NCI-H2171 (cell line): ENCODE measurements at places on chromosomes 2 and 18.
A peak's percentile ranks its signal among the peaks of the same experiment; 100 is the strongest.

DNA sequence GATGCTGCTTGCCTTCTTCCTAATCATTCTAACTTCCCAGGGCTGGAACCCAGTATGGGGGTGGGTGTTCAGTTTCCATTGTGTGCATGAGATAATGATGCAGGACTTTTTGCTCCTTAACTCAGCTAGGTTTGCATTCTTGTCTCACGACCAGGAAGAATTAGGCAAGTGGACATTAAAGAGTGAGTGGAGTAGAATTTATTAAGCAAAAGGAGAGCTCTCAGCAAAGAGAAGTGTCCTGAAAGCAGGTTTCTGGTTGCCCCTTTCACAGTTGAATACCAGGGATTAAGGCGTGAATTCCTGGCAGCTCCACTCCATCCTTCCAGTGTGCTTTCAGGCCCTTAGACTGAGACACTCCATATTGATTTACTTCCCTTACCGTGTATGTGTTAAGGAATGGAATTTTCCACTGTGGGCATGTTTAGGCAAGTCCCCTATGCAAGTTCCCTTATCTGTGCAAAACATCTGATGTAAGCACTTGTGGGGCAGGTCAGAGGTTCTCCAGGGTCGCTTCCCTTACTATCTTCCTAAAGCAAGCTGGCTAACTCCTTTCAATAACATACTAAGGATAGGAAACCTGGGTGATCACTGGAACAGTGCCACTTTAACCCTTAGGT lies 126.5 kb downstream of the GPR39 start:
- DNase-seq: no peak

GRCh38 chr2:27720004-27720551 lies 51.4 kb upstream of the MRPL33 start:
- no peak for DNase-seq

GRCh38 chr2:42839809-42840501 lies 47.6 kb upstream of the HAAO start:
- no peak for DNase-seq

DNA sequence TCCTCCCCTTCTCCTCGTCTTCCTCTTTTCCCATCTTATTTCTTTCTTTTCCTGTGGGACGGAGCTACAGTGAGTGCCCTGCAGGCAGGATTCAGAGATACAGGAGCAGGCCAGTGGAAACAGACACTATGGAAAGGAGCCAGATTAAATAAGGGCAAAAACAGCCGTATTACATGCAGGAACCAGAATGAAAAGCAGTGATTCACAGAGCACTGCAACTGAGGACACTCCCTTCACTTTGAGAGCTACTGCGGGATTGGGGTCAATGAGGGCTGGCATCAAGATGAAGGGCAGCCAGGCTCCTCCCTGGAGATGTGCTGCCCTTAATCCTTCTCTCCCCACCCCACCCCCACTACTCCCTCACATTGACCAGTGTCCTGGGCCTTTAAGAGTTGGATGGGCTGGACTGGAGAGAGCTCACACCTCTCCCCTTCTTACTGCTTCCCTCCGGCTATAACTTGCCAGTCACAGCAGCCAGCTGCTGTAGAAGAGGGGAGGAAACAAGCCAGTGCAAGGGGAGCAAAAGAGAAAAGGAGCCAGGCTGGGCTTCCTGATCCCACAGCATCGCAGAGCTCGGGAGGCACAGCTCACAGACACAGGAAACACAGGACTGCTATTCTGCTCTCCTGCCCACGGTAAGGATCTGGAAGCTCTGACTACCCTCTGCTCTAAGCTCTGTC lies at the start of gene PLCD4:
Gene PLCD4 (plus strand): TSS at position 464 of the 680 bp plus-strand sequence. CDS start 7,841 bp downstream, outside the sequence.
- DNase-seq: no peak

GRCh38 chr2:229300790-229301189 lies 29.7 kb upstream of the PID1 start:
- DNase-seq: no peak

GRCh38 chr2:48265169-48266030 lies 264.6 kb upstream of the STON1 start:
- no peak for DNase-seq

DNA sequence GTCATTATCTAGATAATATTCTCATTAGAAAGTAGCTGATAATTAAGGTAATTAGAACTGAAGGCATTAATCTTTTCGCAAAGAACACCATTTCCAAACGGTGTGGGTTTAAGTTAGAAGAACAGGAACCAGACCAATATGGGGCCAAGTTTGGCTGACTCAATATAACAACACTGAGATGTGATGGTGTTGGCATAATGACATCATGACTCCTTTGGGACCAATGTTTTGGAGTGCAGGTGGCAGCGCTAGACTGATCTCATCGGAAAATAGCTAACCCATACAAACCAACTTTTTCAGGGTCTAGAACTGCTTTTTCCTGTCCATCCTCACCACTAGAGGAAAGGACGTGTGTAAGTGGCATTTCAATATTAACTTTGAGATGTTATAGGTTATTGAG lies 1171.7 kb upstream of the ZEB2 start:
- DNase-seq: peak; percentile 8

DNA sequence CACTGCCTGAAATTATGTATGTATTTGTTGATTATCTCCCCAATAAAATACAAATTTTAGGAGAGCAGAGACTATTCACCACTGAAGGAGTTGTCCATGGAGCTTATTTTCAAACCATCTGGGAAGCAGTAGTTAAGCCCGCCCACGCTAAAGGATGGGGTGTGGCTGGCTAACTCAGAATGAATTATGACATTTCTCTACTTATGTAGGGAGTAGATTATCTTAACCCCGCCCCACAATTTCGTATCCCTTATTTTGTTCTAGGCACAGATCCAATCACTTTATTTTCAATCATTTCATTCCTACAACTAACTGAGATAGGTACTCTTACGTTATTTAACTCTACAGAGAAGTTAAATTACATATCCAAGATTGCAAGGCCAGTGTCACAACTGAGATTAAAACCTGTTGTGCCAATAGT lies 1.4 kb upstream of the LAPTM4A start:
- DNase-seq: peak; percentile 56

- no peak for DNase-seq
Observed at GRCh38 chr18:8391068-8391467, 218.2 kb upstream of the RAB12 start.

DNA sequence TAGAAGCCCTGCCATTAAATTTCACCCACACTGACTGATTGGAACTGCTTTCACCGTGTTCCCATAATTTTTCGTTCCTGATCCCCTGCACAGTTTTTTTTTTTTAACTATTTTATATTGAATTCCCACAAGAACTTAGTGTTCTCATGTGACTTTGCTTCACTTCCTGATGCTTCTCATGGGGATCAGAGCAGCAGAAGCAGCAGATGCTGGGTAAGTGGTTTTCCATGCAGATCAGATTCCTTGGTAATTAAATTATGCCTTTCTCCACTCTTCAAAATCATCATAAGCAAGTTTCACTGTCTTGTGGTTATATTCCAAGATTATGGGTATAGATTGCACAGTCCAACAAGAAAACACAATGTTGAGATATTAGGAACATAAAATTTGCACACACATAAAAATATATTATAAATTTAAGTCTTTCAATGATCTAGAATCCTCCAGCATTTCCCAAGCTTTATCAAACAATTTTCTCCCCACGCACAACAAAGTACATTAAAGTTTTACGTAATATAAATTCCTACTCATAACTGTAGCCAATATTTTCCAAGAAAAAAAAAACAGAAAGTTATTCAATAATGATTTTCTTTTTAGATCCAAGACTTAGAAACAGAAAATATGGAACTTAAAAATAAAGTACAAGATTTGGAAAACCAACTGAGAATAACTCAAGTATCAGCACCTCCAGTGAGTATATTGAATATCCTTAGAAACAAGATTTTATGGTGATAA lies 277.9 kb downstream of the GULP1 start:
- peak; percentile 42 for DNase-seq

DNA sequence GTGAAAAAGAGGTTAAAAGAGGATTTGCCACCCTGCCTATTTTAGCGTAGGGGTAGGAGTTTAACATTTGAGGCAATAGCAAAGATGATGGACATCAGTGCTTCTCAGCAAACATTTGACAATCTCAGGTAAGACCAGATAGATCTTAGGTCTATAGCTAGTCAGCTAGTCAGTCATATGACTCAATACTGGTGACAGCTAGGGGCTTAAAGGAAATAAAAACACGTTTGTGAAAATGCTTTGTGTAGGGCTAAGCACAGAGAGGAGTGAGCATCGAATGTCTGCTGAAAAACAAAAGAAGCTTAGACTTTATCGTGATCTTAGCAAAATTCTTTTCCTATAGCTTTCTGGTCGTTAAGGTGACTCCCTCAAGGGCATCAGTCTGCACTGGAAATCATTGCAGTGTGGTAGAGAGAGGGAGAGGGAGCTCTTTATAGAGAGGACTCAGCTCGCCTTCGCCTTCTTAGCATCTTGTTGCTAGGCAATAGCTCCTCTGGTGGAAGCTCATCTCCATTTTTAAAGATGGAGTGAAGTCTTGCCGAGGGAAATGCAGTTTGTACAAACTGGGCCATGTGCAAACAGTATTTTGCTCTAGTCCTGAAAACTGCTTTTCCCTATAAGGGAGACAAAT lies 62.8 kb upstream of the SLC38A11 start:
- DNase-seq: no peak

DNA sequence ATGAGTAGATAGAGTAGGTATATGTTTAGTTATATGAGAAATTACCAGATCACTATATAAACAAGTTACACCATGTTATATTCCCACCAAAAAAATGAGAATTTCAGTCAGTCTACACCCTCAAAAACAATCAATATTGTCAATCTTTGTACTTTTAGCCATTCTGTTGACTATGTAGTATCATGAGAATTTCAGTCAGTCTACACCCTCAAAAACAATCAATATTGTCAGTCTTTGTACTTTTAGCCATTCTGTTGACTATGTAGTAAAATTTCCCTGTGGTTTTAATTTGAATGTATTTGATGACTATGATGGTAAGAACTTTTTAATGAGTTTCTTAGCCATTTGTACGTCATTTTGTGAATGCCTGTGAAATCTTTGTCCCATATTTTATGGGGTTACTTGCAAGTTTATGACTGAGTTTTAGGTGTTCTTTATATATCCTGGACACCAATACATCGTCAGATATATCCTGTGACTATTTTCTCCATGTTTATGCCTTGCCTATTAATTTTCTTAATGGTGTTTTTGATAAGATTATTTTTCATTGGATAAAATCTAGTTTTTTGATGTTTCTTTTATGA lies 528.4 kb upstream of the SPHKAP start:
- no peak for DNase-seq

DNA sequence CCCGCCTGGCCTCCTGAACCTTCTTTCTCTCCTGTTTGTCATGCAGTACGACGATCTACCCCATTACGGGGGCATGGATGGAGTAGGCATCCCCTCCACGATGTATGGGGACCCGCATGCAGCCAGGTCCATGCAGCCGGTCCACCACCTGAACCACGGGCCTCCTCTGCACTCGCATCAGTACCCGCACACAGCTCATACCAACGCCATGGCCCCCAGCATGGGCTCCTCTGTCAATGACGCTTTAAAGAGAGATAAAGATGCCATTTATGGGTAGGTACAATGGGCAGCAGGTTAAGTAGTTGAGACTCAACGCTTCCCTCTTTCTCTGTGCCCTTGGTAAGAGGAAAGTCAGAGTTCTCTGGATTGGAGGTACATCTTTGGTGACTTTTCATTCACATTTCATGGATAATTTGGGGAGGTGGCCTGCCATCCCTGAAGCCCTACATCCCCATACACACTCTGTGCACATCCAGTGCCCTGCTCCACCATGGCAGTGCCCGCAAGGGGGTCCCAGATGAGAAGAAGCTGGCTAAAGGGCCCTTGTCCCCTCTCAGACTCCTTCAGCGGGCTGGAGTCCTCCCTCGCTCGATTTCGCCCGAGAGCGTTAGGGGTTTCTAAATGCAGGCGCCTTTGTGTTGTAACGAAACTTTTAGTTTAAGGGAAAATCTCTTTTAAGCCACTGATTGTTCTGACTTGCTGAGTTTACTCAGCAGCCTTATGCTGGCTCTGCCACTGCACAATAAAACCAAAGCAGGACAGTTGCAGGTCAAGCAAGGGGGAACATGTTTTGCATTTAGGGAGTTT lies 3.0 kb downstream of the MEIS1 start:
- no peak for DNase-seq

DNA sequence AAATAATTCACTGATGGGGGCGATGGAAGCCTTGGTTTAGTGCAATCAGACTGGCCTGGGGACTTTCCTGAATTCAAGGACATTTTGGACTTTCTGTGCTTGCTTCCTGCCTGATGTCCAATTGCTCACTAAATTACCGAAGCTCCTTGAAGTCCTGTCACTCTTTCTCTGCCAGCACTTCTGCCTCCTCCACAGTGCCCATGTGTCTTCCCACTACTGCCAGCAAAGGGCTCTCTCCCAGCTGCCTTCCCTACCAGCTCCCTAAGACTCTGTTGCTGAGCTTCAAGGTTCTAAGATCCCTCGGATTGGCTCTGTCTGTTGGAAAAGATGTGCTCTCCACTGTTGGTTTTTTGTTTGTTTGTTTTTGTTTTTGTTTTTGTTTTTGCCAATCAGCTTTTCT lies 158.1 kb downstream of the MTCL1 start:
- DNase-seq: no peak

DNA sequence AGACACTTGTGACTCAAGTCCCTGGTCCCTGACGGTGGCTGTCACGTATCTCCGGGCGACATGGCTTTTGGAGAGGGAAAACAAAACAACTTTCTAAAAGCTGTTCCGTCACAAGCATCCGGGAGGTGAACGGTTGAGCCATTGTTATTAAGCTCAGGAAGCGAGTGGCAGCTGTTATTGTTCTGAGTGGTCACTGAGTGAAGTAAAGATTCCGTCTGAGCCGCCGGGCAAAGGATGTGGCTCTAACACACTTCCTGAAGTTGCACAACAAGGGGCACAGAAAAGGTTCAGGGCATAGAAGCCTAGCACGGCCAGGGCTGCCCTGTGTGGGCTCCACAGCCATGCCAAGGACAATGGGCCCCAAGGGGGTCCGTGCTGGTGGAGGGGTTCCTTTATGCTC lies 24.3 kb downstream of the INPP5D start:
- DNase-seq: no peak

- DNase-seq: no peak
Observed at GRCh38 chr2:183253441-183254130, 129.3 kb downstream of the NUP35 start.

- DNase-seq: peak; percentile 76
Observed at GRCh38 chr18:3995476-3996102, 459.5 kb downstream of the DLGAP1 start.

DNA sequence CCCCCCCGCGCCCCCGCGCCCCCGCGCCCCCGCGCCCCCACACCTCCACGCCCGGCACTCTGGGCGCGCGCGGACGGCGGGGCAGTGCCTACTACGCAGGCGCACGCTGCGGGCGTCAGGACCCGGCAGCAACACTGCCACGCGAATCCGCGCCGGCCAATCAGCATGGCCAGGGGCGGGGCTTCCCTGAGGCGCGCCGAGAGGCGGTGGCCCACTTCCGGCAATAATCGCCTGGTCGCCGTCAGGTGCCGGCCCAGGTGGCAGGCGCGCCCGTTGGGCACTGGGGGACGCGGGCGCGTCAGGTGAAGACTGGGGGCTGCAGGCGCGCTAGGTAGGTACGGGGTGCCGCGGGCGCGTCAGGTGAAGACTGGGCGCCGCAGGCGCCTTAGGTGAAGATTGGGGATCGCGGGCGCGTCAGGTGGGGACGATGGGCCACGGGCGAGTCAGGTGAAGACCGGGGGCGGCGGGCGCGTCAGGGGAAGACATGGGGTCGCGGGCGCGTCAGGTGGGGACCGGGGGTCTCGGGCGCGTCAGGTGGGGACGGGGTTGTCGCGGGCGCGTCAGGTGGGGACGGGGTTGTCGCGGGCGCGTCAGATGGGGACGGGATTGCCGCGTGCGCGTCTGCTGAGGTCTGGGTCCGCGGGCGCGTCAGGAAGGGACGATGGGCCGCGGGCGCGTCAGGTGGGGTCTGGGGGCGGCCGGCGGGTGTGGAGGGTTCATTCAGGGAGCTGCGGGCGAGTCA lies 219.1 kb downstream of the RTP5 start:
- DNase-seq: peak; percentile 68
